ENCODE measurements at places on chromosomes 7 and 10. TPM values are rescaled to one million over a fixed set of nuclear protein-coding genes. Genes with fewer than 3 reads are reported as not detected.

The EFCAB10 gene
- not detected for total RNA-seq

The EGR2 gene
- total RNA-seq, result 1.6 TPM

The DENND2A gene
- total RNA-seq, result 13.0 TPM

The CYP2C19 gene
- not detected for total RNA-seq

The FAM25A gene
- not detected for total RNA-seq

The FAM237B gene
- not detected for total RNA-seq

The PKD2L1 gene
- total RNA-seq, result not detected

The SPDYE1 gene
- total RNA-seq, result 0.11 TPM

- H3K4me1 ChIP-seq, result peaks cover 10% of the 10 kb centered on the region
- DNase-seq, result no peak
- H3K27me3 ChIP-seq, result no peaks in the 10 kb centered on the region
- H3K4me3 ChIP-seq, result no peak overlapping the region
Observed at GRCh38 chr7:102927312-102927933, 14.6 kb downstream of the LRRC17 start.

All from heart right ventricle (tissue), 16 donors.